ENCODE measurements at places on chromosomes 7 and 10. TPM values are rescaled to one million over a fixed set of nuclear protein-coding genes. Genes with fewer than 3 reads are reported as not detected.
A peak's percentile ranks its signal among the peaks of the same experiment; 100 is the strongest.

DNA sequence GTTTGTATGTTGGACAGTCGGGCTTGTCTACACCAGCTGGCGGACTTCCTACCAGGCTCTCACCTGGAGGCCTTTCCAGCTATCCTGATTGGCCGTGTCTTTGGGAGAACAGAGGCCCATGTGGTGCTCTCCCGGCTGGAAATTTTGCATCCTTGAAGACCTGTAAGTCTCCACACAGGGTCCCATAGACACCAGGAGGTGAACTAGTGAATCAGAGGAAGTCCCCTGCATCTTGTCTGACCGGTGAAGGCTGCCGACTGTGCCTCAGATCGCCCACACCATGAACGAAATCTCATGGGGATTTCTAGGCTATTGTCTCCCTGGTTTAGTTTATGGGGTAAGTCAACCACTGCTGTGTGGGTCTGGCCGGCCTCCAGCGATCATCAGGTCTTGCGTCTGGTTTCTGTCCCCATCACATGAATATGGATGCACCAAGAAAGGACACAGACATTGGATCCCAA, 108.4 kb upstream of the LYZL2 start:
- DNase-seq: no peak

GRCh38 chr10:28241741-28242399, 61.0 kb downstream of the MPP7 start:
- DNase-seq: peak; percentile 33

- DNase-seq: no peak
Measured at GRCh38 chr10:283140-283479, 147.9 kb downstream of the ZMYND11 start.

DNA sequence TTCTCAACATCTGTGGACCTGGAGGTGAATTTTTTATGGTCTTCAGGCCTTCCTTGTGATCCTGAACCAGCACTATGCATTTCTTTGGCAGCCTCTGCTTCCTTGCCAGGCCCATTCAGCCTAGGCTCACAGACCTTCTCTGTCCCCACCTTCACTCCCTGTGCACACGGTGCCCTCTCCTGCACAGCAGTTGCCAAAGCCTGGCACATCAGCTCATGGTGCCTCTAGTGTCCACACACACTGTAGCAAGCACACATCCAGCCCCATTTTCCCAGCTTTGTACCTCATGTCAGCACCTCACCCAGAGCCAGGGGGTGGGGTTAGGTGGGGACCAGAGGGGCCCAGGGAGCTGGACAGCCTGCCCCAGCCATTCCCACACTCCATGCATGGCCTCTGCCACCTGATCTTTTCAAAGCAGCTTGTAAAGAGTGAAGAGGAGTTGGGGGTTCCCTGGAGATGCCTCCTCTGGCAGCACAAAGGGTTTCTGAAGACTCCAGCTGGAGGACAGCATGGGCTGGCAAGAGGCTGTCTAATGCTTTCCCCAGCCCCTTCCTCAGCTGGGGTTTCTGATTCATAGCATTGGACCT, 57.9 kb upstream of the TMEM72 start:
- no peak for DNase-seq

GRCh38 chr10:31451766-31452165, 132.8 kb downstream of the ZEB1 start:
- DNase-seq: no peak

The ZNF365 gene
- 3.9 TPM for polyA plus RNA-seq

DNA sequence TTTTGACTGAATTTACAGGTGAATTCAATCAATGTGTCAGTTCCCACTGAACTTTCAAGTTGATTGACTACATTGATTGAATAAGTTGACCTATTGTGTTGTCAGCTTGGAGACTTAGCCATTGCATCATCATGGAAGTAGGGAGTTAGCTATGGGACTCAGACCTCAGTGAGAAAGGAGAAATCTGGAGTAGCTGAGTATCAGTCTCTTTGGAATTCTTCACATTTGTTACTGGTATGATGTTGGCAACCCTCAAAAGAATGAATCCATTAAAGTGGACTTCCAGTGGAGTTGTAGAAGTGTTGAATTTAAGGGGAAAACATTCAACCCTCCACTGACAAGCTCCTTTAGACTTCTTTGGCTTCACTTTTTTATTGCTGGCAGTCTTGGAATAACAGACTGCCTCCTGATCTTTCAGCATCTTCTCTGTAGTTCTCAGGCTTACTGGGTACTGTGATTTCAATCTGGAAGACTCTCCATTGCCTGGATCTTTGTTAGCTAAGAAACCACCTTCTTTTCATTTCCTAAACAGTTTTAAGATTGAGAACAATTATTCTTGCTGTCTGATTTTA, 160.3 kb upstream of the NRP1 start:
- DNase-seq: no peak

The PBLD gene
- 1.2 TPM for polyA plus RNA-seq

The LIPM gene
- polyA plus RNA-seq: not detected

- DNase-seq: no peak
Measured at GRCh38 chr10:102274062-102274461, 28.7 kb downstream of the GBF1 start.

DNA sequence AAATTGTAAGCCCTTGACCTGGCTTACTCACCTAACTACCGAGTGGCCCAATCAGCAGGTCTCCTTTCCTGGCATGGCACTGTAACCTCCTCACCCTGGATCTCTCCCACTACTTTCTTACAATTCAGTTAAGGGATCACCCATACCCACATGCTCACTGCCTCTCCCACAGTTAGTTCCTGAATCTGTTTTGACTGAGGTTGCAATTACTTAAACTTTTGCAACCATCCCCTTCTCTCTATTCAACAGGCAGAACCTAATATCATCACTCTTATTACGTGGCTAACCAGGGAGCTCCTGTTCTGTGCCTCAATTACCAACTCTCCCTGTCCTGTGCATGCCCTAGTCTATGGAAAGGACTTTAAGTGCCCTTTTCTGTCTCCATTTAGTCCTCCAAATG, 84.2 kb upstream of the IKZF1 start:
- DNase-seq: no peak

DNA sequence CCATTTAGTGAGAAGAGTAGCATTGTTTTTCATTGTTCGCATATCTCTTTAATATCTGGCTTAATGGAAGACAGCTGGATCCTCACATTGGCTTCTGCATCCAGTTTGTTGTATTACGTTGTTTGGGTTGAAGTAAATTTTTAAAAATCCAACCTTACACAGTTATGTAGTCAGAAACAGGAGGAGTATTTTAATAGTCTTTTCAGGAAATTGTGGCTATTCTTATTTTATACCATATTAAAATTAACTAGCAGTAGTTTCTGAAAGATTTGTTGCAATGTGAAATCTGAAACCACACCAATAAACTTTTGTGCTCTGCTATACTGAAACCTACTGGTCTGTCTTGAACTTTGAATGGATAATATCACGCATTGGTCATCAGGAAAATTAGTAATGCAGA, 27.9 kb downstream of the MYPN start:
- no peak for DNase-seq

The SAP25 gene
- not detected for polyA plus RNA-seq

The IL2RA gene
- polyA plus RNA-seq: not detected

- peak; percentile 91 for DNase-seq
Measured at GRCh38 chr7:74272305-74273038, 16.7 kb upstream of the CLIP2 start.

DNA sequence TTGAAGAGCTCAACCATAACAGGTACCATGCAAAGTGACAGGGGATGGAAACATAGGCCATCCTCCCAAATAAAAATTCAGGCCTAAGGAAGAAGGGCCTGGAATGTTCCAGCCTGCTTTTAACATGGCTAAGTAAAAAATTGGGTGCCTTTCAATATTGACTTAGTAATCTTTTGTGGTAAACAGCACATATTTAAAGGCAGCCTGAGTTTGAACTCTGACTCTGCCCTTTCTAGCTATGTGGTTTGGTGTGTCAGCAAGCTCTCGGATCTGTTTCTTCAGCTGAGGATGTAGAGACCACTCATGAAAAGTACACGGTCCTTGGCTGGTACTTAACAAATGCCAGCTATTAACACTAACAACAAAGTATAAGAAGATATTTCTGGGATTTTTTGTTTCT, 191.8 kb upstream of the CDCA7L start:
- no peak for DNase-seq

The LIPA gene
- 51.6 TPM for polyA plus RNA-seq

DNA sequence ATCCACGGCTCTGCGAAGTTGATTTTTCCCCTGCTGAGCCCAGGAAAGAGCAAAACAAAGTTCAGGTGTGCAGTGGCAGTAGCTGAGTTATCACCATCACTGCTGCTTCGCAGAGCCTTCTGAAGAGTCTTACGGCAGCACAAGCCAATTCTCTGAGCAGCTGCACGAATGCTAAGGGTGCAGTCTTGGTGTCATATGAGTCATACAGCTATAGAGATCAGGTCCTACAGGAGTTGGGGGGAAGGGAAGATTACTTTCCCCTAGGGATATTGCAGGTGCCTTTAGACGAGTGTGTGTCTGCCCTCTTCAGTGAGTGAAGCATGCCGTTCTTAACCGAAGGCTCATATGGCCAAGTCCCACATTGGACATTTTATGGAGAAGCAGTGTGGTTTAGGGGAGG, 227.8 kb downstream of the CELF2 start:
- DNase-seq: no peak

DNA sequence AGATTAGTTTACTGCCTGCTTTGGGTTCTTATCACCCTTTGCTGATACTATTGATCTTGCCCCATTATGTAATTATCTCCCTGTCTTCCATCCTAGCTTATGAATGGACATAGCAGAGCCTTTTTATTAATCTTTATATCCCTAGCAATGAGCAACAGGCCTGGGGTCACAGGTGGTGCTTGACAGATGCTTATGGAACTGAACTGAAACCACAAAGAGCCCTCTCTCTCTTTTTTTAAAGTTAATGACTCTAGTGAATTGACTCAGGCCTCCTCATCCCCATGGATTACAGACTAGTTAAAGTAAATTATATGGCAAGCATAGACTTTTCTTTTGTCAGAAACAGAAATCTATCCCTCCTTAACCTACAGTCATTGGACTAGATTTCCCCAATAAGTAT, 265.2 kb downstream of the PHTF2 start:
- DNase-seq: no peak

The ZC3HAV1L gene
- polyA plus RNA-seq: 10.0 TPM

GRCh38 chr7:1552200-1552599, 3.8 kb downstream of the TMEM184A start:
- DNase-seq: no peak

The NPY4R2 gene
- 0.06 TPM for polyA plus RNA-seq

DNA sequence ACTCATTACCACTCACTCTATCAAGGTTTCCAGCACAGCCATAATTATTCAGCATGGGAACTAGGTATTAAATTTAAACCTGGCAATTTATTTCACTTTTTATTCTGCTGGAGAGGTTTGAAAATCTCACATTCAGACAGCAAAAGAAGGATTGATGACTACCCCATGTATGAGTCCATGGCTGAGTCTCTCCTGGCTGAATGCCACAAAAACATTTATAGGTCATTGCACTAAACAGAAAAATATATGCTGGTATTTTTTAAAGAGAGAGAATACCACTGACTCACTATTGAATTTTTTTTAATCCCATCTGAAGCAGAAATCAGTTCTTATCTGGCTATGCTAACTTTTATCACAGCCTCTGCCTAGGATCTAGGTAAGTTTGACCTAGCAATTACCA, 336.3 kb downstream of the PPP1R3A start:
- DNase-seq: no peak

- no peak for DNase-seq
Measured at GRCh38 chr7:139673230-139673629, 104.6 kb downstream of the HIPK2 start.

Measured in AG04450 (cell line).